ENCODE measurements at places on chromosomes 5 and 9.

GRCh38 chr9:94014066-94014654 is 59.0 kb upstream of the BARX1 start:
- peak; percentile 39 for DNase-seq

- no peak for DNase-seq
Measured at GRCh38 chr5:10599862-10600284, 36.0 kb downstream of the ANKRD33B start.

GRCh38 chr5:34843497-34843896 is 4.5 kb downstream of the TTC23L start:
- no peak for DNase-seq

- no peak for DNase-seq
Measured at GRCh38 chr9:27348785-27349697, 52.1 kb upstream of the EQTN start.

DNA sequence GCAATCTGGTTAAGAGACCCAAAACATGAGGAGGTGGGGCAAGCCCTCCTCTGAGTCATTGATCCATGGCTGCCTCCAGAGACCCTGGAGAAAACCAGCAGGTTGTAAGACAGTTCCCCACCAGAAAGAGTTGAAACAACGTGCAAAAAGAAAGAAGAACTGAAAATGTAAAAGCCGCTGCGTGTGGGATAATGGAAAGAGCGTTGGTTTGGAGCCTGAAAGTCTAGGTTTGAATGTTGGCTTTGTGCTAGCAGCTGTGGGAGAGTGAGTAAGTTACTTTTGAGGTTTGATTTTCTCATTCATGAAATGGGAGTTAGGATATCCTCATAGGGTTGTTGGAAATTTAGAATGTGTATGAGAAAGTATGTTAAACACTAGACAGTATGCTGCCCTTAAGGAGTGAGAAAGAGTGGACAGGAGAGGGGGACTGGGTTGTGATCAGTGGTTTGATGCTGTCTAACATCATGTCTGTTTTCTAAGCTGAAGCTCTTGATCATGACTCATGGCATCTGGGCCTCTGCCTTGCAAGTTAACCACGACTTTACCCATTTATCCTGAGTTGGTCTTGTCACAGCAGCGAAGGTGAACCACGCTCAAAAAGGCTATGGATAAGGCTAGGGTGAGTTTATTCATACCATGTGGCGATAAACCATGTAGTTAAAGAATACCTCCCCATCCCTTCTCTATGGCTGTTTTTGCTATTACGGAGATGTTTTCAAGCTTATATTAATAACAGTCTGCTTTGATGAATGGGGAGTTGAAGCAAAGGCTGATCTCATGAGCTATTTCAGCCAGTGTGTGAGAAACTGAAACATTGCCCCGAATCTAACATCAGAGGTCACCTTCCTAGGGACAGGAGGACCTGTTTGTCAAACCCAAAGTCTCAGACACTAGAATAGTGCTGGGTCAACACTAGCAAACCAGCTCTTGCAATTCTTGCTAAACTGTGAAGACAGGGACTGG is 41.3 kb downstream of the ZNF366 start:
- DNase-seq = peak; percentile 83

DNA sequence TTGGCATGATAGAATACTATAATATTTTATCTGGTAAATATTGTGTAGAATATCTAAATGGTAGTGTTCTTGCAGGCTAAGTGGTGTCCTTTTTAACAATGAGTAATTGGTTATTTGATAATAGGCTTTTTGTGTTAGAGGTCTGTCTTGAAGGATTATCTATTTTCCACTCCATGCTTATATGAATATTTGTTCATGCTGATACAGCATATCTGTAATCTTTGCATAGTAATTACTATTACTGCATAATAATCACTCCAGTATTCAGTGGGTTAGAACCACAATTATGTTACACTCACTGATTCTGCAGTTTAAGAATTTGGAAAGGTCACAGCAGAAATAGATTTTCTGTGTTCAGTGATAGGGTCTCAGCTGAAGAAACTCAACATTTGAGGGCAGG is 1229.9 kb downstream of the MAT2B start:
- DNase-seq = no peak

GRCh38 chr5:107474716-107475489 is 195.8 kb downstream of the EFNA5 start:
- no peak for DNase-seq

All from NB4 (cell line).